CD8-positive, alpha-beta T cell (primary cell): ENCODE measurements at places on chromosomes 7 and 10.
A peak's percentile ranks its signal among the peaks of the same experiment; 100 is the strongest.

GRCh38 chr7:81460250-81461045 lies 309.4 kb downstream of the HGF start:
- no peak for DNase-seq

GRCh38 chr10:48780341-48780740 lies 95.7 kb downstream of the WDFY4 start:
- no peak for DNase-seq

DNA sequence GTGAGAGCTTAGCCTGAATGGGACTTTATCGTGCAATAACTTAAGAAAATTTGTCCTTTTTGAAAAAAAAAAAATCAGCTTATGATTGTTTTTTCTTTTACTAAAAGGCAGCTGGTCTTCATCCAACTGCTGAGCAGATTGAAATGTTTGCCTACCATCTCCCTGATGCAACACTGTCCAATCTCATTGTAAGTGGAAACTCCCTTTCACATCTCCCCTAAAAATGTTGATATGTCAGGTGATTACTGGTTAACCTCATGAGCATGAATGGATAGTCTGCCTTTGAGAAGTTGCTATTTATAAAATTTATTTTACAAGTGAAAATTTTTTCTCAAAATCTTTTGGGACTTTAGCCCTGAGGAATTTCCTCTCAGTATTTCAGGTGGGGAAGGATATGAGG lies 17.8 kb upstream of the HKDC1 start:
- no peak for DNase-seq

DNA sequence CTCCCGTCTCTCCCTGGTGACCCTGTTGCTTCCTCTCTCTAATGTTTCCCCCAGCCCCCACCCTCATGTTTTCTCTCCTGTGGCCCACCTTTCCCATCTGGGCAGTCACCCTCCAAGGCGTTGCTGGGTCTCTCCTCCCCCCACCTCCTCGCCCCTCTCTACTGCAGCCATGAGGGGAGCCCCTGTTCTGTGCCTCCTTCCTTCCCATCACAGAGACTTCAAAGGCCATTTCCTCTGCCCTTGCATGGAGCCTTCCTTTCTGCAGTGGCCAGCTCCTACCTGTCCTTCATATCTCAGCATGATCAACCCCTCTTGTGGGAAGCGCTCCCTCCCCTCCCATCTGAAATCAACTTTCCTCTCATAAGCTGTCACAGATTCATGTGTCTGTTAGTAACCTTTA lies 194.0 kb upstream of the PRSS58 start:
- no peak for DNase-seq

- no peak for DNase-seq
Observed at GRCh38 chr10:34584164-34584563, 230.9 kb downstream of the PARD3 start.

DNA sequence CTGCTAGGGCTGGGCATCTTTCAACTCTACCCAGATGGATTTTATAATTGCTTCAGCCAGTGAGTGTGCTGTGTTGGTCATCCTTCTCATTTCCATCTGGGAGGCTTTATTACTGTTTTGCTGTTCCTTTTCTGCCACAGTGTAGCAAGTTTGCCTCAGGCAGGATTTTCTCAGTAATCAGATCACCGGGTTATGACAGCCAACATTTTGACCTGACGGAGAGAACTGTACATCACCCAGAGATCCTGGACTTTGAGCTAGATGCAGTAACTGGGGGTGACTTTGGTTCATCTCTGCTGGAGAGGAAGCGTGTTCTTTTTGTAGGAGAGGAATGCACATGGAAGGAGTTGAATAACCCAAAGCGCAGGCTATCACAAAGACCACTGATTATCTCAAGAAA lies 111.8 kb upstream of the AGR3 start:
- DNase-seq: no peak

DNA sequence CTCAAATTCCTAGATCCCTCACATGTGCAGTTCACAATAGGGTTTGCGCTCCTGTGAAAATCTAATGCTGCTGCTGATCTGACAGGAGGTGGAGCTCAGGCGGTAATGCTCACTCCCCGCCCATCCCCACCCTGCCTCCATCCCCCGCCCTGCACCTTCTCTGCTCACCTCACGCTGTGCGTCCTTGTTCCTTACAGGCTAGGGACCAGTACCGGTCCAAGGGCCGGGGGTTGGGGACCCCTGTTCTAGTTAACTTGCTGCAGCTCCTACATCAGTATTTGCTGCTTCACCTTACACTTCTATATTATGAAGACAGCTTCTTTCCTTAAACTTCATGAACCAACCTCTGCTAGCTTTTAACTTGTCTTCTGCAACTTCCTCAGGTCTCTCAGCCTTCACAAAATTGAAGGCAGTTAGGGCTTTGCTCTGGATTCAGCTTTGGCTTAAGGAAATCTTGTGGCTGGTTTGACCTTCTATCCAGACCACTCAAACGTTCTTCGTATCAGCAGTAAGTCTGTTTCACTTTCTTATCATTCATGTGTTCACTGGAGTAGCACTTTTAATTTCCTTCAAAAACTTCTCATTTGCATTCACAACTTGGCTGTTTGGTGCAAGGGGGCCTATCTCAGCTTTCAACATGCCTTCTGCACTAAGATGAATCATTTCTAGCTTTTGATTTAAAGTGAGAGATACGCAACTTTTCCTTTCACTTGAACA lies 1.7 kb upstream of the TNKS2 start:
- DNase-seq: peak; percentile 69

GRCh38 chr10:23291551-23292334 lies 52.9 kb downstream of the C10orf67 start:
- no peak for DNase-seq

- no peak for DNase-seq
Observed at GRCh38 chr7:85055906-85056305, 130.9 kb downstream of the SEMA3D start.

DNA sequence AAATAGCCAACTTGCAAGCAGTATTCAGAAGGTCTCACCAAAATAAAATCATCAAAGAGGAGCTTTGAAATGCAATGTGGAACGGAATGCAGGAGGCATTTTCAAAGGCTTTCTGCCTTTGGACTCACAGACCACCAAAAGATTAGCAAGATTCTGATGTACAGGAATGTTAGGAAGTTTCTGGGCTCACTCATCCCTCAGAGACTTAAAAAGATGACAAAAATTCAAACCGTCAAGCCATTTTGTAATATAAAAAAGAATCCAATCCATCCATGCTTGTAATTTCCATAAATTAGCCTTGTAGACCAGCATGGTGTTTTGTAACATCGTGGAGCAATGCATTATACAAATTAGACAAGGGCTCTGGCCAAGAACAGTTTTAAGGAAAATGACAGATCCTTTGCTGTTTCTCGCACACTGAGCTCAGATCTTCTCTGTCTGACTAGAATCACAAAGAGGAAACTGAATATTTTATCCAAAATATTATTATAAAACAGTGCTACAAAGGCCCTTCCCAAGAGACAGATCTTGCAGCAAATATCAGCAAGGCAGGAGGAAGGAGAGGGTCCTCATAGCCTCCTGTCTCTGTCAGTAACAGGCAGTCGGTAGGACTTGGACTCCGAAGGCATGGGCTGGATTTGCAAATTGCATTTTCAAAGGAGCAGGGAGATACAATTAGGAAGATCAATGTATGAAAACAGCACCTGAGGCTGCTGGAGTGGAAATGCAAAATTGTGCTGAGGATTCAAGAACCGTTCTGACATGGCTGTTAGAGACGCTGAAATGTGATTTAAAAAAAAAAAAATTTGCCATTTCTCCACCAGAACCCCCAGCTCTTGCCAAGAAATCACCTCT lies 57.4 kb upstream of the NRP1 start:
- no peak for DNase-seq

DNA sequence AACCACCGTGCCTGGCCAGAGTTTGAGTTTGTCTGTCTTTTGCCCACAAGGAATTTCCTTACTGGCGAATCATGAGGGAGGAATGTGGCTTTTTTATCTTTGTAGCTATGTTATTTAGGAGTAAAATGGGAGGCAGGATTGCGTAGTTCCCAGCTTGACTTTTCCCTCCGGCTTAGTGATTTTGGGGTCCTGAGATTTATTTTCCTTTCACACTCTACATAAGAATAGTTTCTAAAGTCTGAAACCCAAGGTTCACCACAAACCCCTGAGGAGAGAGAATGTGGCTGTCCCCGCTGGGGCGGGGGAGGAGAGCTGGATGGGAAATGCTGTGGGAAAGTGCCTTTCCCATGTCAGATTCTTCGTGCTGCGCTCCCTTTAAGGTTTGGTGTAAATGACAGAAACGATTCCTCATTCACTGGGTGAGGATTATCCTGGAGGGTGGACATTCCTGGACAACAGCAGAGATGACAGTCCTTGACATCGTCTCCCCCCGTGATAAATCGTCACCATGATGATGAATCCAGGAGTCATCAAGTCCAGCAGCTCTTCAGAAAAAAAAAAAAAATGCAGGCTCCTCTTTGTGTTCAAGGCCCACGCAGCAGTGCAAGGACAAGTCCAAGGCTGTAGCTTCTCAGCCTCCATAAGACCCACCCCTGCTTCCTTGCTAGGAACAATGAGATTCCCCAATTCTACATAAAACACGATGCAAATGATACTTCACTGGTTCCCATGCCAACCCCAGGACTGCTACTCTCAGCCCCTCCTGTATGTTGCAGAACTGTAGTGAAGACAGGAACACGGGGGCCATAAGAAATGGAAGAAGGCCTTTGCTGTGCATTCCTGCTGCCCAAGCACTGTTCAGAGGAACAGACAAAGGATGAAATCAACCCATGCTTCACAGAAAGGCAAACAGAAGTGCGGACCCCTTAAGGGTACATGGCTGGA lies 233.1 kb downstream of the CCDC3 start:
- no peak for DNase-seq

DNA sequence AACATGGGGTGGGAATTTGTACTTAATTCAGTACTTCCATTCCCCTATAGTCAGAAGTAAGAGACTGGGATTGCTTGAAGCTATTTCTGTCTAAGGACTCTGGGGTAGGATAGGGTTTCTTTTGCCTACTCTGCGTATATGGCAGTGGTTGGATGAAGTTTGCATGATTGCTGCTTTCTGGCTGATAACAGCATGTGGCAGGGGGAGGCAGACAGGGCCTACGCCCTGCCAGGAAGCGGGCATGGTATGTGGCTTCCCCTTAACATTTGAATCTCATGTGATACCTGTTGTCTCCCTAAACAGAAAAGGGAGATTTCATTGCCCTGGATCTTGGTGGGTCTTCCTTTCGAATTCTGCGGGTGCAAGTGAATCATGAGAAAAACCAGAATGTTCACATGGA lies 57.1 kb downstream of the TACR2 start:
- peak; percentile 73 for DNase-seq

GRCh38 chr10:70293169-70293843 lies 9.5 kb upstream of the NPFFR1 start:
- no peak for DNase-seq

GRCh38 chr7:132614428-132615318 lies 38.4 kb upstream of the PLXNA4 start:
- no peak for DNase-seq

- no peak for DNase-seq
Observed at GRCh38 chr10:88995156-88995876, 4.7 kb downstream of the FAS start.

GRCh38 chr10:48685731-48686130 lies 1.1 kb downstream of the WDFY4 start:
- DNase-seq: no peak

DNA sequence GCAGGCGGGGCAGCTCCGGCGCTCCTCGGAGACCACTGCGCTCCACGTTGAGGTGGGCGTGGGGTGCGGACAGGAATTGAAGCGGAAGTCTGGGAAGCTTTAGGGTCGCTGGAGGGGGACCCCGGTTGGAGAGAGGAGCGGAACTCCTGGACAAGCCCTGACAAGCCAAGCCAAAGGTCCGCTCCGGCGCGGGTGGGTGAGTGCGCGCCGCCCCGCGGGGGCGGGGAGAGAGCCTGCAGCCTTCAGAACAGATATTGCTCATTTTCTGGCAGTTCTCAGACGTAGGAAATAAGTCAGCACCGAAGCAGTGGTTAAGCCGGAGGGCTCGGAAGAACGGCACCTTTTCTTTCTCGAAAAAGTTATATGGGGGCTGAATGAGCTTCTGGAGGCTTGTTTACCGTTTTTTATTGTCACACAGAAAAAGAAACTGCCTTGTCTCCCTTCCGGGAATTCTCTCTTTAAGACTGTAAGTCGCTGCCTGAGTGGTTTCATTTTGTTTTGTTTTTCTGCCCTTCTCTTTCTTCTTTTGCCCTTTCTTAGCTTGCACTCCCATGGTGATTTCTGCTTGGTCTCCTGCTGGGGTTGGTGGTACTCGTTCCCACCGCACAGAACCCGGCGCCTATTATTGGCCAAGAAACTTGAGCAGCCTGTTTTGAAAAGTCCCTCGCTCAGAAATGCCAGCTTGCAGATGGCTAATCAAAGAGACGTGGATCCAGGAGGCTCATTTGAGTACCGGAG lies 732 bp downstream of the FAS start:
- peak; percentile 21 for DNase-seq

DNA sequence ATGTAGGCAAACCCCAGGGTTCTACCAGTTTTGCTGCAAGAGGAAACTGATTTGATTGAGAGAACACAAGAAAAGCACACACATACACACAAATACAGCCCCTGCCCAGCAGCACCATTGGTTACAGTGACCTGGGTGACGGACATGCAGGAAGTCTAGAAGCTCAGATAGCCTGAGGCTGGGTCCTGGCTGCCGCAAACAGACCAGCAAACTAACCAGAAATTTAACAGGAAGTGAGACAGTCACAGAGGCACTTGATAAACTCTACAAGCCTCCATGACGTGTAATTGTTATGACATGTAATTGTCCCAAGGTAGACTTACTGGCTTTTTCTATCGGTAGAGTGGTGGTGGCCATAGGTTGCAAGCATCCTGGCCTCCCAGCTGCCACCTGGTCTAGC lies 58.9 kb downstream of the PRKAR2B start:
- no peak for DNase-seq

GRCh38 chr10:79346388-79347225 lies 662 bp upstream of the PPIF start:
- no peak for DNase-seq
